ENCODE measurements at places on chromosomes 2 and 18.

DNA sequence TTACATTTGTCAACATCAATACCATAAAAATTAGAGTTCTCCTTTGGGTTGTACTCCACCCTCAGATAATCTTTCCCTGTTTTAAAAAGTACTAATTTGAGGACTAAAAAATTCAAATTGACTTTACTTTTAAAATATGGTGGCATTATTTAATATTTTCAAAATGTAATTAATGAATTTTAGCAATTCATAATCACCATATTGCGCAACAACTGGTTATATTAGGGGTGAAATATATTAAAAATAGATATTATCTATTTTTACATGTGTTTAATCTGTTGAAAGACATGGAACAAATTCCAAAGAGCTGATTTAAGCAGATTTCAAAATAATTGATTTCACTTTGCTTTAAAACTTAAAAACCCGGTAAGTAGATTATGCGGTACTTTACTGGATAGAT, 236.6 kb upstream of the NOL4 start:
- DNase-seq = no peak
- H3K27ac ChIP-seq = no peak overlapping the region
- H3K4me3 ChIP-seq = no peak overlapping the region
- no peaks in the 10 kb centered on the region for H3K4me1 ChIP-seq
- H3K27me3 ChIP-seq = no peaks in the 10 kb centered on the region

DNA sequence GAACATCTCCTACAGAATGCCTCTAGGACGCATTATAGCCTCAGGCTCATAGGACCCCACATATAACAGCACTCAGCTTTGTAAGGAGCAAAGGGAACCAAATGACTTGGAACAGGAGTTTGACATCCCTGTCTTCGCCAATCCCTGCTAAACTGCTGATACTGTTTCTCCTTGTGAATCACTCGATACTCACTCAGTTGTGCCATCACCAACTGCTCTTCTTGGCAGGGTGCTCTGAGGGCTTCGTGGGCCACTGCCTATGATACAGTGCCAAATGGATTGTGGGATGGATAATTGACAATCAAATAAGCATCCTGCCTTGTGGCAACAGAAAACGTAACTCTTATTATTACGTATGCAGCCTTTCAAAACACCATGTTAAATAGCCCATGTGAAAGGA, 396.3 kb downstream of the RIT2 start:
- H3K4me3 ChIP-seq = no peak overlapping the region
- no peak overlapping the region for H3K27ac ChIP-seq
- no peaks in the 10 kb centered on the region for H3K4me1 ChIP-seq
- H3K36me3 ChIP-seq = no peaks in the 10 kb centered on the region
- DNase-seq = no peak

DNA sequence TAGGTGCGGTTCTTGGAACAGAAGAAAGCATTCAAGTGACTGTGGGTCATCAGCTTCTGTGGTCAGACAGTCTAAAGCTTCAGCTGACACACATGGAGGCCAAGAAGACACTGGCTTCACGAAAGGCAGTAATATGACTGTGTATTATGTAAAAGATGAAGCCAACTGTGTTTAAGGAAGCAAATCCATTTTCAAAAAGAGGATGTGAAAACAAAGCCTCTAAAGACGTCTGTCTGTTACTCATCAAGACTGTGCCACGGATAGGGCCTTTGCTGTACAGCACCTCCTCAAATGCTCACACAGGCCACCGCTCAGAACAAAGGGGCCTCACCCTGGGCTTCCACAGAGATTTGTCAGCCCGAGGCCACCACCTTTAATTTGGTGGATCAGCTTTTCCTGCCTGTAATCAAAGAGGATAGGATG, 21.1 kb upstream of the TMEM163 start:
- H3K36me3 ChIP-seq = no peaks in the 10 kb centered on the region
- no peak for DNase-seq
- H3K27me3 ChIP-seq = no peaks in the 10 kb centered on the region
- H3K4me3 ChIP-seq = no peak overlapping the region

- no peaks in the 10 kb centered on the region for H3K27me3 ChIP-seq
- no peaks in the 10 kb centered on the region for H3K4me1 ChIP-seq
- H3K27ac ChIP-seq = no peak overlapping the region
- no peak for DNase-seq
- H3K36me3 ChIP-seq = no peaks in the 10 kb centered on the region
Observed at GRCh38 chr2:74571058-74571457, 16.5 kb downstream of the DOK1 start.

DNA sequence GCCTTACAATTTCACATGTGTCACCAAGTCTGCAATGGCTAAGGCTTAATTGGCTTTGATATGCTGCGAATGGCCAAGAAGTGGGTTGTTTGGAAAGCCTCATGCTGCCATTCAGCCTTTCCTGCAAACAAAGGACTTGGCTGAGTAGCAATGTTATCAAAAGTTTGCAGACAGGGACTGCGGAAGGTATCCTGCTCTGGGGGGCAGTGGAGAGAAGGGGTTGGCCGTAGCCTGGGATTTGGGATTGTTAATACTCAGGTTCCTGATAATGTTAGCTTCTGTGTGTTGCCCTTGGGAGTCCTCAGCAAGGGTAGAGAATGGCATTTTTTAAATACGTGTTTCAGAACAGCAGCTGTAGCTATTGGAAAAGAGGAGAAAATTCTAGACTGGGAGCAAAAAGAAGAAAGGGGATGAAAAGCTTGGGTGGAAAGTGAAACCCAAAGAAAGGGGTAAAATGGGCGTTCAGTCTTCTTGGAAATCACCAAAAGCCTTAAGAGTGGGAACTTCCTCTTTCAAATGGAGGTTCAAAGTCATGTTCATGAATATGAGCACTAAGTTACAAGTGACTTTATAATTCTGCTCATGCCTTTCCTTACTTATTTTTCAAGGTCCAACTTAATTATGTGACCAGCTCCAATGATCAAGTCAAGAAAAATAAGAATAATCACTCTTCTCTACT, 325.1 kb downstream of the RNF144A start:
- no peak for DNase-seq
- H3K27me3 ChIP-seq = no peaks in the 10 kb centered on the region
- no peaks in the 10 kb centered on the region for H3K36me3 ChIP-seq
- H3K4me1 ChIP-seq = no peaks in the 10 kb centered on the region
- no peak overlapping the region for H3K4me3 ChIP-seq

DNA sequence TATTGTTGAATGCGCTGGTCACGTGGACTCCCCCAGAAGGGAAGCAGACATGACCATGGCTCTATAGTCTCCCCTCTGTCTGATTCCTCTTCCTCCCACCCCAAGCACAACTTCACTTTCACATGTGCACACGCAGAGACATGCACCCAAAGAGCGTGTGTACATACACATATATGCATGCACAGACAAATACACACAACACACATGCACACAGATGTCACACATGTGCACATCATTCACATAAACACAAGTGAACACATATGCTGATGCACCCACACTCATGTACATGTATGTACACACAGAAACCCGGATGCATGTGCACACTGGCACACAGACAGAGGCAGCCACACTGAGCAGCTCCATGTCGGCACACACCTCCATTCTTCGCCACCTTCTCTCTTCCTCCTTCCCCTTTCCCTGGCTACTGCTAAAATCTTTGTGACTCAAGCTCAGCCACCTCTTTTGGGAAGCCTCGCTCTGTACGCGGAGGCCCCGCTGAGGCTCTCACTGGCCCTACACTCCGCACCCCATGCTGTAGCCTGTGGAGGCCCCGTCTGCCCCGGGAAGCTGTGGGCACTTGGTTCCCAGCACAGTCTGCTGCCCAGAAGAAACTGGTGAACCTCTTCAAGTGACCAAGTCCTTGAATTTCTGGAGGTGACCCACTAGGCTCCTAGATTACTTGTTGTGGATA, 101.6 kb upstream of the TEX51 start:
- H3K4me1 ChIP-seq = no peaks in the 10 kb centered on the region
- H3K4me3 ChIP-seq = no peak overlapping the region
- no peak for DNase-seq

DNA sequence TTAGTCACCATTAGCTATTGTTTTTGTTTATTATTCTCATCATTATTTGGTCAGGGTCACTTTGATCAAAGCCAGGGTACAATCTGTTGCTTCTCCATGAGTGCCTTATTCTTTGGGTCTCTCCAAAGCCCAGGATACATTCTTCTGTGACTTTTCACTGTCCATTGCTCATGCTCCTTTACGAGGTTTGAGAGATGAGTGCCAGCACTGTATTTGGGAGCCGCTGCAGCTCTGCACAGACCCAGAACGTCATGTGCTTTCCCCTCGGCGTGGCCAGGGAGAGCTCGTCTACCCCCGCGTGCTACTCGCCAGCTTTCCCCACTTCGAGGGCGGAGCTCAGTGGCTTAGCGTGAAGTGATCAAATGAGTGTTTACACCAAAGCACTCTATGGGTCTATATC, 123.7 kb downstream of the COL6A3 start:
- no peaks in the 10 kb centered on the region for H3K27me3 ChIP-seq
- no peak overlapping the region for H3K27ac ChIP-seq
- no peaks in the 10 kb centered on the region for H3K4me1 ChIP-seq
- DNase-seq = no peak

- H3K27ac ChIP-seq = no peak overlapping the region
- H3K36me3 ChIP-seq = no peaks in the 10 kb centered on the region
- DNase-seq = no peak
- H3K27me3 ChIP-seq = no peaks in the 10 kb centered on the region
Observed at GRCh38 chr2:99572373-99573164, 82.8 kb upstream of the REV1 start.

- no peaks in the 10 kb centered on the region for H3K36me3 ChIP-seq
- no peak overlapping the region for H3K4me3 ChIP-seq
- no peaks in the 10 kb centered on the region for H3K27me3 ChIP-seq
- H3K27ac ChIP-seq = no peak overlapping the region
- no peaks in the 10 kb centered on the region for H3K4me1 ChIP-seq
Observed at GRCh38 chr2:233221378-233222063, 30.0 kb upstream of the ATG16L1 start.

DNA sequence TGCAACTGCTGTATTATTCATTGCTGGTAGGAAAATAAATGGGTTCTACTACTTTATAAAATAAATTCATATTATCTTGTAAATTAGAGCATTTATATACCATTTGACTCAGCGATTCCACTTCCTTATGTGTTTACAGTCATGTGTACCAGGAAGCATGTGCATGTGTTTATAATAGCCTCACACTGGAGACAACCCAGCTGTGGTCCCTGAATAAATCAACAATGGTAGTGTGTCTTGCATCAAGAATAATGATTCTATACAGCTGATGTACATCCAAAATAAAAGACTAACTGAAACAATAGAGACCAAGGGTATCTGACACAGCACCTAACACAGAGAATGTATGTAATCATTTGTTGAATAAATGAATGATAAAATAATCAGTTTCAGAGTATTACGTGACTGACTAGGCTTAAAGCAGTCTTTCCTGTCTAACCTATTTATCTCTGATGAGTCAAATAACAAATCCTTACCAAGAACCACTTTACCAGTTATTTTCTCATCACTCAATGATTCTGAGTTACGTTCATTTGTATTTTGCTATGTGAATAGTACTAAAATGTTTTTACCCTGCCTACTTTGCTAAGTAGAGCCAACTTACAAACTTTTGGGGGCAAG, 216.8 kb downstream of the UBE2E3 start:
- H3K36me3 ChIP-seq = no peaks in the 10 kb centered on the region
- H3K4me3 ChIP-seq = no peak overlapping the region
- H3K27ac ChIP-seq = no peak overlapping the region
- H3K27me3 ChIP-seq = no peaks in the 10 kb centered on the region

DNA sequence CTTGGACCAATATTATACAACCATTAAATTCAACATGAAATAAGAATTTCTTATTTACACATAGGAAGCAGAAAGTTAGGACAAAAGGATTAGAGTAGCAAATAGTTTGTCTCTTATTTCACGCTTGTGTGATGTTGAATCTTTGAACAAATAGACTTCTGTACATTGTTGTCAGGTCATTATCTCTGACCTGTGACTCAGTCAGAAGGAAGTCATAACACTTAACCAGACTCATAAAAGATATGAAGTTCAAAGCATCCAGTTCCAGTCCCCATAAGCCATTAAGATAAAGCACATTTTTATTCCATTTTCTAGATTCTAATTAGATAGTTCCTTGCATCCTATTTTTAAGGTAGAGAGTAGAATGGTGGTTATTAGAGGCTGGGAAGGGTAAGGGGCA, 130.8 kb downstream of the UPP2 start:
- no peaks in the 10 kb centered on the region for H3K4me1 ChIP-seq
- H3K4me3 ChIP-seq = no peak overlapping the region
- no peak overlapping the region for H3K27ac ChIP-seq
- no peaks in the 10 kb centered on the region for H3K36me3 ChIP-seq
- H3K27me3 ChIP-seq = no peaks in the 10 kb centered on the region
- no peak for DNase-seq

GRCh38 chr2:168526641-168527040, 70.6 kb downstream of the CERS6 start:
- H3K4me1 ChIP-seq = no peaks in the 10 kb centered on the region
- H3K27me3 ChIP-seq = no peaks in the 10 kb centered on the region
- H3K36me3 ChIP-seq = no peaks in the 10 kb centered on the region
- no peak for DNase-seq
- H3K4me3 ChIP-seq = no peak overlapping the region

Data from iPS DF 6.9 (cell line).